T-helper 9 cell (primary cell): ENCODE measurements at places on chromosomes 16 and 17.
A peak's percentile ranks its signal among the peaks of the same experiment; 100 is the strongest.

- DNase-seq, result no peak
Observed at GRCh38 chr17:49249292-49249794, 18.8 kb upstream of the PHOSPHO1 start.

DNA sequence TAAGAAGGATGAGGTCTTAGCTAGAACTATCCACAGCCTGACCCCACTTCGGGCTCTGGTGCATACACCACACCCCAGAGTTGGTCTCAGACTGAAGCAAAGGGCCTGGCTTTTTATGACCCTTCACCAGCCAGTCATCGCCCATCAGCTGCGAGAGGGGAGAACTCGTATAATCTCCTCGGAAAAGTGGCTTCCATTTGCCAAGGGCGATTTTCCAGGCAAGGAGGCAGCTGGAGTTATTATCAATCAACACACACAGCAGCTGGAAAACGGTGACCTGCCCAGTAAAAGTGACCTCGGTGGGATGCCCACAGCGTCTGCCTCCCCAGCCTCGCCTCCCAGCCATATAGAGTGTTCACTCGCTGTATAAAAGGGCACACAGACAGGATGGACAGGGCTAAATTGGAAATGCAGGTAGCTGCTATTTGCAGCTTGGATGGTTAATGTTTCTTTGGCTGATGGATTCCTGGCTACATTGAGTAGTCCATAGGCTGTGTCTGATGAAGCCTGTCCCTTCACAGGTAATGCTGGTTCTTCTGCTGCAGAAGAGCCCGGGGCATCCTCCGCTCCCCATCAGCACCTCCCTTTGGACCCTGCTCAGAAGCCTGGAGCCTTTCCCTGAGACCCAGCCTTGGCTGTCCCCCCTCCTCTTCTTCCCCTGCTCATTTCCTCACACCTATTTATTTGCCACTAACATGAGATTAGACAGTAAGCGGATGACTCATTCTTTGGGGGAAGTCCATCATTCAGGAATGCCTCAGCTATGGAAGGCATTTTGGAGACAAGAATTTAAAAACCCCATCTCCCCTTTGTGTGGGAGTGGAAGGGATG lies 45.7 kb downstream of the TMEM186 start:
- DNase-seq, result no peak

GRCh38 chr17:27496437-27496943 lies 40.2 kb downstream of the KSR1 start:
- DNase-seq, result no peak

DNA sequence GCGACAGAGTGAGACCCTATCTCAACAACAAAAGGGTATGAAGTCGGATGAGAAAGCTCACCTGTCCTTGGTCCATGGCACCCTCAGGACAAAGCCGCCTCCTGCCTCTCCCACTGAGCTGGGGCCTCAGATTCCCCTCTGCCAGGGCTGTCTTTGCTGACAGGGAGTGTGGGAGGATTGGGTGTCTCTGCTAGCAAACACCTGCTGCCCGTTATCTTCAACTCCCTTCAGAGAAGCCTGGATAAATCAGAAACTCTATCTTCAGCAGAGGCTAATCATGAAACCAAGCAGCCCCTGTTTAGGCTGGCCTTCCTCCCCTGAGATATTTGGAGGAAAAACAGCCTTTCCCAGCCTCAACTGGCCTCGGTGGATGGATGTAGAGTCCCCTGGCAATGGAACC lies 36.3 kb upstream of the CDH1 start:
- no peak for DNase-seq

- DNase-seq, result no peak
Observed at GRCh38 chr16:3673201-3673600, 18.7 kb downstream of the DNASE1 start.

DNA sequence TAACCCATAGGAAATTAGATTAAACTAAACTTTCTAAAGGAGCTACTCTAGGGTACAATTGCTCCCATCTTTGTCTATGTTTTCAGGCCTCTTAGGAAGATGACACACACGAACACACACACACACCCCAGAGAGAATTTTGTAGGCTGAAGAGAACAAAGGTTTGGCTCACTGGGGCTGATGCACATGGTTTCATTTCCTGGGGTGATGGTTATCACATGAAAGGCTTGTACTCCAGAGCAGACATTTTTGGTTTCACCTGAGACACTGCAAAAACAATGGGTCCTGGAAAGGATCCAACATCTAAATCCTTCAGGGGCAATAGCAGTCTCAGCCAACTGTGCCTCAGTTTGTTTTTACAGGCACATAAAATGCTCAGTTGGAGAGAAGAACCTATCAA lies 62.8 kb downstream of the GRB7 start:
- DNase-seq, result peak; percentile 17

DNA sequence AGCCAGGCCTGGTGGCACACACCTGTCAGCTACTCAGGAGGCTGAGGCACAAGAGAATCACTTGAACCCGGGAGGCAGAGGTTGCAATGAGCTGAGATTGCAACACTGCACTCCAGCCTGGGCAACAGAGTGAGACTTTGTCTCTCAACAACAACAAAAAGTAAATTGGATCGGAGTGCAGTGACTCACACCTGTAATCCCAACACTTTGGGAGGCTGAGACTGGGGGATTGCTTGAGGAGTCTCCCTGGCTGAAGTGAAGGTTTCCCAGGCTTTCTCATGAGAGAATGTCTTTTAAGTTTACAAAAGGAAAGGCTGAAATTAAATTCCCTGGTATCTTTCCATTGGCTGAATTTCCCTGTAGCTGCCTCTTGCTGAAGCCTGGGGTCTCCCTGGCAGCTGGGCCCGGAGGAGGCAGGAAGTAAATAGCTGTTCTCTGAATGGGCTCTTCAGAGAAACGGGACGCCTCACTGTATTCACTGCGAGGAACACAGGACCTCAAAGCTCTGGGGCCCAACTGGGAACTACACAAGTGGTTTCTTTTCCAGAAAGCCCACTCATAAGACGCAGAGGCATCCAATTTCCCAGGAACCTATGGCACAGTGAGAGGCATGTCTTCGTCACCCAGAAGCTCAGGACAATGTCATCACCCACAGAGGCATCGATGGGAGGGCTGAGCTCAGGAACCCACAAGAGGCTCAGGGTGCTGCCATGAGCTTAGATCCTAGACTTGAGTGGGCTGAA lies 77.4 kb upstream of the SMURF2 start:
- DNase-seq, result no peak

DNA sequence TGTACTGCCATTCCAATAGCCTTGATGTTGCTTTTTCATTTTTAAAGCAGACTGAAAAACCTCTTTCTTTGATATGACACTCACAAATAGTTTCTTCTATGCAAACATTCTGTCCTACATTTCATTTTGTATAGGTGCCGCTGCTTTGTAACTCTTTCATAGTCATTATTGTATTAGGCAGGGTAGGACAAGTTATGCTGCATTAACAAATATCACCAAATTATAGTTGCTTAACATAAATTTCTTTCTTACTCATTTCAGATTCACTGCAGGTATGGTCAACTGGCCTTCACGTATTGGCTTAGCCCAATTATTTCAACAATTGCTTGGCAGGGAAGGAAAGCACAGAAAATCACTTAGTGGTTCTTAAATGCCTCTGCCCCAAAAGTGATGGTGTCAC lies 70.8 kb downstream of the GPR139 start:
- no peak for DNase-seq

- DNase-seq, result no peak
Observed at GRCh38 chr16:57993897-57994296, 6.6 kb downstream of the ZNF319 start.
